NB4 (cell line): ENCODE measurements at places on chromosomes 13 and 19.

DNA sequence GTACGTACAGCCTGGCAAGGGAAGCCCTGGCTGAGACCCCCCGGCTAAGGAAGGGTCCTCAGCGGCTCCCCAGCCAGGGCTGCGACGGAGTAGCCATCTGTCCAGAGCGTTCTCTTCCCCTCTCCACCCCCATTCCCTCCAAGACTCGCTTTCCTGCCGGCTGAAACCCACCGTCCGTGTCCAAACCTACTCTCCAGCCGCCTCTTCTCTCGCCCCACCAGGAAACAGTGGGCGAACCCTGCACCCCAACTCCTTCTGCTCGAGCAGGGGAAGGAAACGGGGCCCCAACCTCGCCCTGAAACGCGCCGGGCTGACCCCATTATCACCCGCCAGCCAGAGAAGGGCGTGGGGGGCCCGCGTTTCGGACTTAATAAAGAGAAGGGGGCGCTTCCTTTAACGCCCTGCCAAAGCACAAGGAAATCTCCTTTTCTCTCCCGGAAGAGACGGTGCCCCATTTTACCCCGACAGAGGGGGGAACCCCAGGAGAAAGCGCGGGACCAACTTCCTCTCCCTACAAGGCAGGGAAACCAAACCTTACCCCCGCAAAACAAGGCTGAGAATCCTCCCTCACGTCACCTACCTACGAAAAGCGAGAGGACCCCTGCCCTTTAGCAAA is 2.5 kb downstream of the ZC3H4 start:
- DNase-seq: peak; percentile 86

DNA sequence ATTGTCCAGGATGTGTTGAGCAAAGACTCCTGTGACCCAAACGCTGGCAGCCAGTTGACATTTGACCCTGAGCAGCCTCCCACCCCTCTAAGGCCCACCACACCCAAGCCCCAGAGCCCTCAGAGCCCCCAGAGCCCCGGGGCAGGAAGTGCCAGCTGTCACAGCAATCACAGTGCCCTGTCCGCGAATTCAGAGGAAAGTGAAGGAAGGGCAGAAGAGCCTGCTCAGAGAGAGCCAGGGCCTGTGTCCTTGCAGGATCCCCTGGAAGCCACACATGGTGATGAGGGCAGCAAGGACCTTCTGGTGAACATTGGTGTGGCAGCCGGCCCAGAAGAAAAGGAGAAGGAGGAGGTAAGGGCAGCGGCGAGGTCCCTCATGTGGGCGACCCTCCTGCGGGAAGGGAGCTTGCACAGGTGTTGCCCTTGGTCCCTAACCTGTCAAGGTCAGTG is 63.7 kb downstream of the SPATA13 start:
- DNase-seq: no peak

DNA sequence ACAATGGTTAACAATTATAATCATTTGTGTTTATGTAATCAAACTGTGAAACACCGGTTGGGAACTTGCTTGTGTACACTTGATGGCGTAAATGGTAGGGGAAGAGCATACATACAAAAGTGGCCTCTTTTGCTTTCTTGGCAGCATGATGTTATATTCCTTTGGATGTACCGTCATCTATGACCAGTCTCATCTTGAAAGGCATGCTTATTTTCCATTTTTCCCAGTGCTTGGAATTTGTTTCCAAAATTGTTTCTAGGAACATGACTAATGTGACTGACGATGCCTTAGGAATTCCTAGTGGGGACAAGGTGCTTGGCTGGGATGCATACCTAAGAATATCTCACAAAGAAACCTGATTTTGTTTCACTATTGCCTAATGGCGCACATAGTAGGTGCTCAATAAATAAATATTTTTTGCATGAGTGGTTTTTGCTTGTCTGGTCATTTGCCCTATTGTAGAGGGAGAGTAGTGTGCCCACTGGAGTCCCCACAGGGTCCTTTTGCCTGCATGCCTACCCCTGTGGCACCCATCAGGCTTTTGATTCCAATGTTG is 45.5 kb downstream of the SAE1 start:
- no peak for DNase-seq

DNA sequence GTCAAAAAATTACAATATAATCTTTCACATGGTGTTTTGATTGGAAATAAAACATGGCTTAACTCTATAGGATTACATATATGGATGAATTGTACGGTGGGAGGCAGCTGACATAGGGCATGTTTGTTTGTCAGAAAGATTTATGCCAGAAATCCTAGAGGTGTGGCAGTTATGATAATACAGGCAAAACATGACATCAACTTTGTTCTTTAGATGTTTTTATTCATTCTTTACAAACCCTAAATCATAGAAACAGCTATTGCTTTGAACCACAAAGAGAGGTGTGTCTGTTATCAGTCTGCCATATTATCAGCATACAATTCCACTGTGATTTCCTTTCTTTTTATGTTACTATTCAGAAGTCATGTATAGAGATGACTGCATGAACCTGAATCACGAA is 8.2 kb upstream of the CLDN10 start:
- no peak for DNase-seq

GRCh38 chr13:73340069-73340468 is 281.3 kb downstream of the KLF5 start:
- no peak for DNase-seq

- peak; percentile 69 for DNase-seq
Observed at GRCh38 chr13:23020246-23020843, 160.4 kb upstream of the SGCG start.

GRCh38 chr13:72931311-72931710 is 127.5 kb upstream of the KLF5 start:
- no peak for DNase-seq

DNA sequence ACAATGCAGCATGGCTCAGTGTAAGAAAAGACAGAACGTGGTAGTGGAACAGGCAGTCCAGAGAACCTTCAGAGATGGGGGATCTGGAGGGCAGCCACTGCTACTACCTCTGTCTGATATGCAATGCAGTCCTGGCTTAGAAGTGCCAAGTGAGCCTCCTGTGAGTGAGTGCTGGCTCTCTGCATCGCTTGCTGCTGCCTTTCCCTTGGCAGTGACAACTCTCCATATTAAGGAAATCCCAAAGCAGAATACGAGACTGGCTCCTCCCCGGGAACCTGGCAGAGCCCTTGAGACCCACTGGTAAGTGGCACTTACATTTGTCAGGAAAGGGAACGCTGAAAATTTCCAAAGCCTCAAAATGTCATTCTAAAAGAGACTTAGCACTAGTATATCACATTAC is 7.5 kb downstream of the DOCK9 start:
- DNase-seq: no peak

DNA sequence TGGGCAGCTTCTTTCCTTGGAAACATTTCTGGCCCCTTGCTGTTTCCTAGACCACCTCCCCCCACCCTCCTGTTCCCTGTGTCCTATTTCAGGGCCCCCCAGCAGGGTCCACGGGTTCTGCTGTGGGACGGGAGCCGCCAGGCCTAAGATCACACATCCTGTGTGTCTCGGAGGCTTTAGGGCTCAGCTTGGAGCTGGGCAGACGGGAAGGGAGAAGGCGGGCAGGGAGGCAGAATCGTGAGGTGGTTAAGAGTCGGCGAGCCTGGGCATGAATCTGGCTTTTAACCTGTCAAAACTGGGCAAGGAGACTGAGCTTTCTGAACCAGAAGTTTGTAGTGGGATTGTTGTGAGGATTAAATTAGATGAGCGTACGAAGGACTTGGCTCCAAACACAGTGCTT is 4.8 kb downstream of the KCNC3 start:
- no peak for DNase-seq

- no peak for DNase-seq
Observed at GRCh38 chr19:44356383-44357111, at the start of gene ZNF112. TSS of gene ZNF112 (minus strand) at chr19:44356680. CDS start at chr19:44340539, 16,141 bp downstream.

DNA sequence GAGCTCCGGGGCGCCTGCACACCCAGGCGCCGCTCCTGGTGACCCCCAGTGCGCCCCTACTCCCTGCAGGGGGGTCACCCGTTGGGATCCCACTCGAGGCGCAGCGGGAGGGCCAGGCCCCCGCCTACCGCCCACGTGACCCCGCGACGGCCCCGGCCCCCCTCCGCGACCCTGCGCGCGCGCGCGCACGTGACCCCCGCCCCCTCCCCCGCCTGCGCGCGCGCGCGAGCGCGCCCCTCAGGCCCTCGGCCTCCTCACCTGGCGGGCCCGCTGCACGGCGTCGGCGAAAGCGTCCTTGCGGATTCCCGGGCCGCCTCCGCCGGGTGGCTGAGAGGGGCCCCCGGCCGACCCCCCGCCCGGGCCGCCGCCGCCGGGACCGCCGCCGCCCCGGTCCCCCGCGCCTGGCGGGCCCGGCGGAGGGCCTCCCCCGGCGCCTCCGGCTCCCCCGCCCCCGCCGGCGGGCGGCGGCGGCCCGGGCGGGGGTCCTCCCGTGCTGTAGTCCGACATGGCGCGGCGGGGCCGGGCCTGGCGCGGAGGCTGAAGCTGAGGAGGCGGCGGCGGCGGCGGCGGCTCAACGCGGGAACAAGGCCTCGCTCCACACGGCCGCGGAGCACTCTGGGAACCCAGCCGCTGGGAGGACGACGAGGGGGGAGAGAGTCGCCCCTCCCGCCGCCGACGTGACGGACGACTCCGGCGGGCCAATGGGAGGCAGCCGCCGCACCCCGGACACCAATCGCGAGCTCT is at the start of gene KHSRP:
Gene KHSRP (minus strand): TSS at position 617 of the 744 bp plus-strand sequence. CDS start 110 bp downstream, at position 507.
- peak; percentile 30 for DNase-seq

DNA sequence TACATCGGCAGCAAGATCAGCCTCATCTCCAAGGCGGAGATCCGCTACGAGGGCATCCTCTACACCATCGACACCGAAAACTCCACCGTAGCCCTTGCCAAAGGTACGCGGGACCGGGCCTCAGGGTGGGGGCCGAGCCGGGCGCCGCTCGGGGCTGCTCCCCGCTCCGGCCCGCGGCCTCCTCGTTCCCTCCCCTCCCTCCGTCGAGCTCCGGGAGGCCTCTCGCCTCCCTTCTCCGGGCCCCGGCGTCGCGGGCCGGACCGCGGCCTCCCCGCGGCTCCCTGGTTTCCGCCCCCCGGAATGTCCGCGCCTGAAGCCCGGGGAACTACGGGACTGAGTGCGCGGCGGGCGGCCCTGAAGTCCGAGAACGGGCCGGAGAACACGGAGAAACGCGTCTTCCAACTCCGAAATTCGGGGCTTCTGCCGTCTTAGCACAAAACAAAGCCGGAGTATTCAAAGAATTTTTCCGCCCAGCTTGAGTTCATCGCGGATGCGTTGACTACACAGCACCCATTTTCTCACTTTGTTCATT is 423 bp downstream of the LSM14A start:
- DNase-seq: no peak

GRCh38 chr13:99507054-99507453 is 5.8 kb downstream of the TM9SF2 start:
- DNase-seq: no peak

DNA sequence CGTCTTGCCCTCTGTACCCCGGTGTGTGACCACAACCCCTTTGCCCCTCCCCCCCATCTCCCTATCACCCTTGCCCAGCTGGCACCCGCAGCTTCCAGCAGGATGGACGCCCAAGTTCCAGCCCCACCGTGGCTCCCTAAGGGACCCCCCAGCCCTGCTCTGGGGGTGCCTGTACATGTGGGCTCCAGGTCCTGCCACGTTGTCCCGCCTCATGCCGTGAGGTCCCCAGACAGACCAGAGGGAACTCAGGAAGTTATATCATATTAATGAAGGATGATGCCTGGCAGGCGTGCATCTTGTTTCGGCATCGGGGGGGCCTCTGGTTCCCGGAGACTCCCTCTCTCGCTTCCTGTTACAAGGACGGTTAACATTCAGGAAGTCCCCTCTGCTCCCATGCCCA is 1.6 kb upstream of the PTGIR start:
- no peak for DNase-seq
